Ascending aorta (tissue), 2 donors: ENCODE measurements at places on chromosomes 7 and 10.

DNA sequence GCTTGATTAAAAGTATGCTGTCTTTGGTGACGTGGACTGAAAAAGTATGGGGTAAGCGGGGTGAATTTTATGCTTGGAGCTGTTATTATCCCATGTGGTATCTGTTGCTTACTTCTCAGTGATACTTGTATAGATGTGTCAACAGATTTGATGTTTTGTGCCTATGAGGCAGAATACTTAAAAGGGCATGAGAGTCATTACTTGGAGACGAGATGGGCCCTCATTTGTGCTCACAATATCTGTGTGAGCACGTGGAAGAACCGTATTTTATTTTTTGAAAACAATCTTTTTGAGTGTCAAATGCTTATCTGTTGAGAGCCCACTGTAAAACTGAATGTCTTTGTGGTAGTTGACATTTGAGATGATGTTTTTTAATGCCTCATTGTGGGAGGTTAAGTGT lies 281.9 kb downstream of the EXOC4 start:
- H3K4me3 ChIP-seq, result no peak overlapping the region
- H3K27me3 ChIP-seq, result no peaks in the 10 kb centered on the region
- no peak for DNase-seq

DNA sequence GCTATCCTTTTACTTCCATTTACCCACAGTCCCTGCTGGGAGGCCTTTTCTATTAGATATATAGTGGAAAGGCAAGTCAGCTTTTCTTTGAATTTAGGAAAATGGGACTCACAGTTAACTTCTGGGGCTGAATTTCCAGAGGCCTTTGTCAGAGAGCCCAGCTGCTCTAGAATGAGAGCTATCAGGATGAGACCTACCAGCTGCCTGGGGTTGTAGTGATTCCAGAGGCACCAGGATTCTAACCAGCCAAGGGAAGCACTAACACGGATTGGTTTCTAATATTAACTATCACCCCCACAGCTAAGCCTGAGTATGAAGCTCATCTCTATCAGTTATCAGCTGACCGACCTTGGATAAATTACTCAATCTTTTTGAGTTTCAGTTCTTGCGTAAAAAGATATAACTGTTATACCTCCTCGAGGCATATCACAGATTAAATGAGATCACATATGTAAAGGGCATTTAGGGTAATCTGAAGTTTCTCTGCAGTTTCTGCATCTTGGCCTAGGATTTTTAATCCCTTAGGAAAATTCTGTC lies 56.6 kb upstream of the CALD1 start:
- no peaks in the 10 kb centered on the region for H3K4me1 ChIP-seq
- H3K4me3 ChIP-seq, result no peak overlapping the region
- H3K27me3 ChIP-seq, result no peaks in the 10 kb centered on the region
- no peaks in the 10 kb centered on the region for H3K36me3 ChIP-seq
- H3K27ac ChIP-seq, result peak overlapping the region; percentile 44

GRCh38 chr7:125568799-125569198 lies 639.2 kb upstream of the POT1 start:
- no peak overlapping the region for H3K27ac ChIP-seq
- no peak overlapping the region for H3K4me3 ChIP-seq
- no peaks in the 10 kb centered on the region for H3K4me1 ChIP-seq
- H3K27me3 ChIP-seq, result no peaks in the 10 kb centered on the region
- no peaks in the 10 kb centered on the region for H3K36me3 ChIP-seq

DNA sequence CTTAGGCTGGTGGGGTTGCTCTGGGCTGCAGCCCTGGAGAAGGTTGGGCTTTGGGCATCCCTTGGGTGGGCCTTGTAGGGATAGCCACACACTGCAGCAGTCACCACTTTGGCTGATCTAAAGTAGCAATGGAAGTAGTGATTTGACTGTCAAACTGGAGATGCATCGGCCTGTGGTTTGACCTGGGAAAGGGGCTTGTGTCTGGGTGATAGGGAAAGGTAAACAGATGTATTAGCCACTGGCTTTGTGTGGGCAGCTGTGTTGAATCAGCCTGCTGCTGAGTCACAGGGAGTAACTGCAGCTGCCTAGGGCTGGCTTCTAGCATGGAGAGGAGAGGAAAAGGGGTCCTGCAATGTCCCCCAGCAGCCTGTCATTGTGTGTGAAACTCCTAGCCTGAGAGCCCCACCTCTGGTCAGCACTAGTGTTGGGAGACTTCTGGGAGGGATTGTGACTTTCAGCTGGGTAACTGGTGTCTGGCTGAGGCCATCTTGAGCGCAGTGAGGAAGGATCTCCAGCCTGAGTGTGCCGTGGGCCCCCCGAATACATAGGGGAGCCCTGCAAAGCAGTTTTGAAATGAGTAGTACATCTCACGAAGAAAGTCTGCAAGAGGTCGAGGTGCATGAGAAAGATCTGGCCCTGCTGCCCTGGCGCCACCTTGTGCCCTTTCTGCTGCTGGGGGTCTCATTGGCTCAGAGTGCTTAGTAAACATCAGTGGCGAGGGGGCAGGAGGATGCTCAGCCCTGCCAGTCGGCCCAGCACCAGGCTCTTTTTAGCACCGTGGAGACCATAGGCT lies 117.3 kb downstream of the FANK1 start:
- no peaks in the 10 kb centered on the region for H3K36me3 ChIP-seq
- no peak overlapping the region for H3K4me3 ChIP-seq
- DNase-seq, result no peak
- H3K4me1 ChIP-seq, result no peaks in the 10 kb centered on the region

- DNase-seq, result peak; percentile 83
- no peaks in the 10 kb centered on the region for H3K36me3 ChIP-seq
- peak overlapping the region; percentile 17 for H3K4me3 ChIP-seq
- H3K27ac ChIP-seq, result no peak overlapping the region
Measured at GRCh38 chr10:103668351-103669242, 175.1 kb downstream of the NEURL1 start.

DNA sequence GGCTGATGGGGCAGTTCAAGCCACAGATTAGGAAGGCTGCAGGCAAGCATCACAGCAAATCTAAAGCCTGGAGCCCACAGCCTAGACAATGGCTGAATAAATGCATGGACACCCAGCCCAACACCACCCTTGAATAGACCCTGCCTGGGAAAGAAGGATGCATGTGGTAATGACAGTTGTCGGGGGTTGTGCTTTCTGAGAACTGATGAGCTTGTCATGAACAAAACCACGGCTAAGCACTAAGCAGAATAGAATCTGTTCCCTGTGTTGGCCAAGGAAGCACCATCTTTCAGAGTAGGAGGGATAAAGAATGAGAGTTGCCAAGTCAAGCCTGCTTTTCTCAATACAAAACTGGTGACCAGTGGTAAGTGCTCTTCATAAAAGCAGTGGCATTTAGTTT lies 66.1 kb upstream of the JCAD start:
- H3K4me1 ChIP-seq, result no peaks in the 10 kb centered on the region
- DNase-seq, result no peak
- no peaks in the 10 kb centered on the region for H3K27me3 ChIP-seq
- H3K36me3 ChIP-seq, result no peaks in the 10 kb centered on the region
- no peak overlapping the region for H3K4me3 ChIP-seq
- no peak overlapping the region for H3K27ac ChIP-seq

DNA sequence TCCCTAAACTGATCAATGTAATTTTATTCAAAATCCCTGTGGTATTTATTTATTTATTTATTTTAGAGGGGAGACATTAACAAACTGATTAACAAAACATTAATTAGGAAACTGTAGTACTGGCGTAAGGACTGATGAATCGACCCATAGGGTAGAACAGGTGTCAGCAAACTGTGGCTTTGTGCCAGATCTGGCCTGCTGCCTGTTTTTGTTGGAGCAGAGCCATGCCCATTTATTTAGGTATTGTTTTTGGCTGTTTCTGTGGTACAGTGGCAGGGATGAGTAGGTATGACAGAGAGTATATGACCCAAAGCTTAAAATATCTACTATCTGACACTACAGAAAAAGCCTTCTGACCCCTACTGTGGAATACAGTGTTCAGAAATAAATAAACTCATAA lies 332.5 kb upstream of the ETV1 start:
- no peak overlapping the region for H3K4me3 ChIP-seq
- no peaks in the 10 kb centered on the region for H3K27me3 ChIP-seq
- no peak overlapping the region for H3K27ac ChIP-seq
- H3K36me3 ChIP-seq, result no peaks in the 10 kb centered on the region
- no peak for DNase-seq

- H3K27ac ChIP-seq, result no peak overlapping the region
- no peaks in the 10 kb centered on the region for H3K27me3 ChIP-seq
- no peak for DNase-seq
- peaks cover 10% of the 10 kb centered on the region for H3K4me1 ChIP-seq
Measured at GRCh38 chr10:103139803-103140202, 53.3 kb downstream of the NT5C2 start.

GRCh38 chr10:88996927-88997326 lies 6.3 kb downstream of the FAS start:
- H3K27ac ChIP-seq, result no peak overlapping the region
- H3K4me3 ChIP-seq, result no peak overlapping the region

DNA sequence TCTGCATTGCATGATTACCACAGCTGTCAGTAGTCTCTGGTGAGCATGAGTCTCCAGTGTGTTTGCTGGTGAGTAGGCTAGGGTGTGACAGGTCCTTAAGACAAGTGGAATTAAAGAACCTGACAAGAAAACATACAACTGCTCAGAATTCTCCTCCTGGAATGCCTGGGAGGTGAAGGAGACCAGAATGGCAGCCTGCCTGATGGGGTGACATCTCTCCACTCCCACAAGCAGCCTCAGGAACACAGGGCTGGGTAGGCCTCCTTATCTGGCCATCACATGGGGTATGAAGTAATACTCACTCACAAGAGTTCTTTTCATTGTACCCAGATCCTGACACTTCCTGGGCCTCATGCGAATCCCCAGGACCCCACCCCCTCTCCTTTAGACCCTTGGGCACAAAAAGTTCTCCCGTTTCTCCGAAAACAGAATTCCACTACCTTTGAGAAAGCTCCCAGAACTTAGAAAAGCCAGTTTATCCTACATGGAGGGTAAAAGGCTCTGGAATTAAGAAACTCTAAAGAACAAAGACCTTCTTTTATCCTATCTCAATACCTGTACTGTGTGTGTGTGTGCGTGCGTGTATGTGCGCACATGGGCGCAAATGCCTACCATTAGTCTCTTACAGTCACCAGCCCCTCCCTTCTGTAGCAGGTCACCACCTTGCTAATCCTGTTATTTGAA lies 33.4 kb upstream of the C1GALT1 start:
- H3K36me3 ChIP-seq, result no peaks in the 10 kb centered on the region
- no peak for DNase-seq
- no peaks in the 10 kb centered on the region for H3K4me1 ChIP-seq
- H3K4me3 ChIP-seq, result no peak overlapping the region
- no peak overlapping the region for H3K27ac ChIP-seq

DNA sequence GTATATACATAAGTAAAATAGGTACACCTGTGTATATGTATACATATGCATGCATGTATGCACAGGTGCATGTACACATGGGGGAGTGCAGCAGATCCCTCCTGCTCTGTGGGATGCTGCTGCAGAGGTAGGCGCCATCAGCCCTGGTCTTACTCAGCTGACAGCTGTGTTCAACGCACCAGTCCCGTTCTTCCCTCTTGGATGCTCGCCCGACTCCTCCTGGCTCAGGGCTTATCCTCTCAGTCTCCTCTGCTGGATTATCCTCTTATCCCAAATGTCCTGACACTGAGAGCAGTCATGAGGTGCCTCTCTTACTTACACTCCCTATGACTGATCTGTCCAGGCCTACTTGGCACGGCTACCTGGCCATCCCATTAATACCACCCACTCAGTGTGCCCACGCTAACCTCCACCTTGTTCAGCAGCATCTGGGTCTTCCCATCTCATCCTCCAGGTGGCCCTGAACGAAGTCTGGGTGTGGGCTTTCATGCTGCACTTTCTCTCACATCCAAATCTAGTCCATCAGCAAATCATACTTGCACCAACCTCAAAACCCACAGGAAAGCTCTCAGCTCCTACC lies 357.1 kb downstream of the TCERG1L start:
- no peaks in the 10 kb centered on the region for H3K27me3 ChIP-seq
- no peak overlapping the region for H3K27ac ChIP-seq
- no peaks in the 10 kb centered on the region for H3K36me3 ChIP-seq
- no peaks in the 10 kb centered on the region for H3K4me1 ChIP-seq

- H3K36me3 ChIP-seq, result no peaks in the 10 kb centered on the region
- H3K27ac ChIP-seq, result no peak overlapping the region
- no peak for DNase-seq
- no peaks in the 10 kb centered on the region for H3K27me3 ChIP-seq
- H3K4me1 ChIP-seq, result no peaks in the 10 kb centered on the region
Measured at GRCh38 chr10:60524541-60524940, 134.9 kb upstream of the ANK3 start.

DNA sequence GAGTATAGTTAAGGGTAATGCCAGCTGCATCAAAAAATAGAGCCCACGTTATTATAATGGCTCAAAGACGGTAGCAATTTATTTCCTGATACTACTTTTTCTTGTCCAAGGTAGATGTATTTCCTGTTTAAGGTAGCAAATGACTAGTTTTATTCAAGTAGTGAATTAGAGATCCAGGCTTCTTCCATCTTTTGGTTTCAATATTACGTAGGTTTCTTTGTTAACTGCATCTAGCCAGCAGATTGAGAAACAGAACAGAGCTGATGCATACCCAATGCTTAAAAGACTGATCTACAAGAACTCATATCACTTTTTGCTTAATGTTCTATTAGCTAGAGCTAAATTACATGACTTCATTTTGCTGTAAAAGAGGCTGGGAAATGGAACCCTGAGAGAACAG lies 992.1 kb downstream of the NRG3 start:
- H3K4me1 ChIP-seq, result no peaks in the 10 kb centered on the region
- no peaks in the 10 kb centered on the region for H3K36me3 ChIP-seq

DNA sequence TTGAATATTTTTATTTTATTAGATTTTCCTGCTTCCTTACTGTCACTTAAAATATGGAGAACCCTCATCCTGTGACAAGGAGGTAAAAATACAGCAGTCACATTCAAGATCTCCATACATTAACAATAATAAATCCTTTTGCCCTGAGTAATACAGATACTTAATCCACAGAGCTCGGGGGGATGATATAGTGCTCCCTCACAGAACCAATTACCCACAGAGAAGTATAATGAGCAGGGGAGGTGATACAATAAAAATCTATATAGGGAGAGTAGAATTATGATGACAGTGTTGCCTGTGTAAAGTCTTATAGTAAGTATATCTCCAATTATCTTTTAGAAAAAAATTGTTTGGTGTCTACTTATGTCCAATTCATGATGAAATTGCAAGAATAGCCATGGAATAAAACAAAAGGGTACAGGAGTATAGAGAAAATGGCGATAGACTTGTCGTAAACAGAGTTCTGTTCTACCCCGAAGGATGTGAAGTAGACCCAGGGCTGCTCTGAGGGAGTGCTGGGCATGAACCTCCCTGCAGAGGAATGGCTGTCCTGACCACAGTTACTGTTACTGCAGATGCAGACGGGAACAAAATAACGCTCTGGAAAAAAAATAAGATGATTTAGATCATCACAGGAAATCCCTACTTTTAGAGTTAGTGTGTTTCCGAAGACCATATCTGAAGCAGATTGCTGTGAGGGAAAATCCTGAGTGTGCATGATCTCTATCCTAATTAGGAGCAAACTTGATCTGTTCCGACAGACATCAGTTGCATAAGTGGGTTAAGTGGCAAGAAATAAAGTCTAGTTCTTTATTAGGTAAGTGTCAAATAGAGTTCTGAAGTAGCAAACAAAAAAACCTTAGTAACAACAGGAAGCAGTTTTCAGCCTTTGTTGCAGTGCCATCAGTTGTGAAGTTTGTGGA lies 123.7 kb downstream of the KAT6B start:
- no peak overlapping the region for H3K4me3 ChIP-seq
- no peaks in the 10 kb centered on the region for H3K36me3 ChIP-seq
- H3K4me1 ChIP-seq, result peaks cover 3% of the 10 kb centered on the region
- H3K27ac ChIP-seq, result no peak overlapping the region
- H3K27me3 ChIP-seq, result no peaks in the 10 kb centered on the region

GRCh38 chr7:66452165-66452564 lies 176.5 kb upstream of the KCTD7 start:
- H3K36me3 ChIP-seq, result peaks cover 3% of the 10 kb centered on the region
- H3K27me3 ChIP-seq, result no peaks in the 10 kb centered on the region
- no peak for DNase-seq
- no peak overlapping the region for H3K4me3 ChIP-seq
- H3K27ac ChIP-seq, result no peak overlapping the region
